ENCODE measurements at places on chromosomes 12 and 14. TPM values are rescaled to one million over a fixed set of nuclear protein-coding genes. Genes with fewer than 3 reads are reported as not detected.

DNA sequence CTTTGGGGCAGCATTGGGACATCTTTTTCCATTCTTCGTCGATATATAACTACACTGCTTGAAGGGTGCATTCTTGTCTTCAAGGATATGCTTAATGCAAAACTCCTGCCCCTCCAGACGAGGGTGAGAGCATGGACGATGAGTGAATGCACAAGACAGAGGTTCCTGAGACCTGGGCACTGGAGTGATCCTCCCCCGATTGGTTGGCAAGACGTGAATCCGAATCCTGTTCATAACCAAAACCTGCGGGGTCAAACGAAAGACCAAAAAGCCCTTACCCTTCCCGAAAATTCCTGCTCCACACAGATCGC is 684 bp downstream of the KANSL2 start:
- H3K4me1 ChIP-seq: peaks cover 53% of the 10 kb centered on the region
- DNase-seq: no peak
- peak overlapping the region; percentile 95 for H3K27ac ChIP-seq
- peaks cover 10% of the 10 kb centered on the region for H3K36me3 ChIP-seq
- H3K4me3 ChIP-seq: peak overlapping the region; percentile 99

GRCh38 chr12:52122904-52123303 is 43.4 kb downstream of the SMIM41 start:
- peaks cover 65% of the 10 kb centered on the region for H3K4me1 ChIP-seq
- no peak overlapping the region for H3K27ac ChIP-seq
- DNase-seq: no peak
- no peaks in the 10 kb centered on the region for H3K27me3 ChIP-seq

GRCh38 chr14:69841656-69842055 is 37.6 kb upstream of the SMOC1 start:
- H3K4me3 ChIP-seq: no peak overlapping the region
- no peak for DNase-seq
- H3K27ac ChIP-seq: no peak overlapping the region
- H3K36me3 ChIP-seq: no peaks in the 10 kb centered on the region
- no peaks in the 10 kb centered on the region for H3K27me3 ChIP-seq

- H3K4me1 ChIP-seq: peaks cover 50% of the 10 kb centered on the region
- no peak overlapping the region for H3K27ac ChIP-seq
- no peak for DNase-seq
- H3K27me3 ChIP-seq: no peaks in the 10 kb centered on the region
- no peak overlapping the region for H3K4me3 ChIP-seq
Measured at GRCh38 chr12:79886917-79887519, 47.9 kb downstream of the PPP1R12A start.

- peaks cover 7% of the 10 kb centered on the region for H3K4me1 ChIP-seq
- DNase-seq: no peak
- H3K4me3 ChIP-seq: no peak overlapping the region
- no peak overlapping the region for H3K27ac ChIP-seq
Measured at GRCh38 chr12:80776706-80777105, 60.0 kb downstream of the MYF5 start.

- no peaks in the 10 kb centered on the region for H3K27me3 ChIP-seq
- DNase-seq: peak; percentile 39
Measured at GRCh38 chr14:35385042-35385839, 19.3 kb downstream of the NFKBIA start.

DNA sequence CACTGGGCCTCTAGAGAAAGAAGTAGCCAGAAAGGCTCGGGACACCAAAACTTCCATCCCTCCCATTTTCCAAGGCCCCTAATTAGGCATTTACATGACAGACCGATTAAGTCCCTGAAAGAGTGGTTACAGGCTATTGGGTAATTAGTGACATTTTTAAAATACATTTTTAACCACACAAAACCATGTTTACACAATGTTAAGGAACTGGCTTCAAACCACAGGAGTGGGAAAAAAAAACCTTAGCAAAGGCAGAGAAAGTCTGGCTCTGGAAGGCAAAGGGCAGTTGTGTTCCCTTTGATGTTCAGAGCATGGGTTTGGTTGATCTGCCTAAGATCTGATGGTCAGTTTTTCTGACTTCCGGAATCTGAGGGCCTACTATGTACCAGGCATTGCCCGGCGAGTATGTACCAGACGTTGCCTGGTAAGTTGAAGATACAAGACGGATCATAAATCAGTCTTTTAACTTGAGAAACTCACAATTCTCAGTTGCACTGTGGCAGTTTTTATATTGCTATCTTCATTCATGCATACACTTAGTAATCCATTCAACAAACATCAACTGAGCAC is 576.5 kb downstream of the MED13L start:
- H3K27me3 ChIP-seq: no peaks in the 10 kb centered on the region
- DNase-seq: no peak
- H3K27ac ChIP-seq: no peak overlapping the region
- no peaks in the 10 kb centered on the region for H3K36me3 ChIP-seq
- no peak overlapping the region for H3K4me3 ChIP-seq

ESPL1 gene
- total RNA-seq: 1.5 TPM

DNA sequence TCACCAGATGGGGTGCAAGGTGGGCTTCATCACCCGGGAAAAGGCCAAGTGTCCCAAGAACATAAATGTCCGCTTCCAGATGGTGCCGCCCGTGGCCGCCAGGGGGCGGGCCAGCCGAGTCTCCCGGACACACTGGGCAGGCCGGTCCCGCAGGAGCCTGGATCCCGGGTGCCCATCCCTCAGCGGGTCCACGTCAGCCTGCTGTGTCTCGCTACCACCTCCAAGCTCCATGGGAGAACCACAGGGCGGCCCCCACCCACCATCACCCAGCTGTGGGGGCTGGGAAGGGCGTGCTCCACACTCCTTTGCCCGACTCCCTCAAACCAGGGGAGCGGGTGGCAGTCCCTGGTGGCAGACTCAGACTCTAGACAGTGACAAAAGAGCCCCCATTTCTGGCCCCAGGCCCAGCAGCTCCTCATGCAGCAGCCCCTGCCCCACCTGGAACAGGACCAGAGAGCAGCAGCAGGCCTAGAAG is 22.0 kb upstream of the NUDT14 start:
- H3K27ac ChIP-seq: no peak overlapping the region
- H3K4me1 ChIP-seq: peaks cover 77% of the 10 kb centered on the region
- peak; percentile 77 for DNase-seq
- no peaks in the 10 kb centered on the region for H3K36me3 ChIP-seq
- no peaks in the 10 kb centered on the region for H3K27me3 ChIP-seq

DNA sequence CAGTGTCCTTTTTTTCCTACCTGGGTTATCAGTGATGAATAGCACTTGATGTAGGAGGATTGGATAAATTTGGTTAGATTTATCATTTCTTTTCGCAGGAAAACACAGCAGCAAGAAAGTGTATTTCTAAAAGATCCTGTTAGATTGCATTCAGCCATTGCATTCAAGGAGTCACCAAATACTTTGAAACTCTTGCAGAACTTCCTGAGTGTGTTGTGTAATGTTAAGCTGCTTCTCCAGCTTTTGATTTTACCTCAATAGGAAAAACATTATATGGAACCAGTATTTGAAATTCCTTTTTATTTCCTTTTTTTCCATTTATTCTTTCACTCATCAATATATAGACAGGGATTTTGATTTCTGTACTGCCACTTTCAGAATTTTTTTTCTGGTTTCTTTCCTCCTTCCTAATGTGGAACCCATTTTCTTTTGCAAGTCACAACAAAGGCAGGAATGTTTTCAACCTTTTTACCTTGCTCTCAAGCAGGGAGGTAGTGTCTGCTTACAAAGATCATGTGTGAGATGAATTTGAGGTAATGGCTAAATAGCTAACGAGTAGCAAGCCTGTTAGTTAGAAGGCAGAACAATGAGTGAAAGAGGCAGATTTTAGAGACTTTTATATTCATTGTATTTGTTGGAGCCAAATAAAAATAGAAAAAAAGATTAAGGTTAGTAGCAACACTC is 56.2 kb downstream of the PPHLN1 start:
- H3K36me3 ChIP-seq: no peaks in the 10 kb centered on the region
- H3K27ac ChIP-seq: no peak overlapping the region
- H3K4me3 ChIP-seq: no peak overlapping the region
- H3K4me1 ChIP-seq: peaks cover 3% of the 10 kb centered on the region
- no peaks in the 10 kb centered on the region for H3K27me3 ChIP-seq

DNA sequence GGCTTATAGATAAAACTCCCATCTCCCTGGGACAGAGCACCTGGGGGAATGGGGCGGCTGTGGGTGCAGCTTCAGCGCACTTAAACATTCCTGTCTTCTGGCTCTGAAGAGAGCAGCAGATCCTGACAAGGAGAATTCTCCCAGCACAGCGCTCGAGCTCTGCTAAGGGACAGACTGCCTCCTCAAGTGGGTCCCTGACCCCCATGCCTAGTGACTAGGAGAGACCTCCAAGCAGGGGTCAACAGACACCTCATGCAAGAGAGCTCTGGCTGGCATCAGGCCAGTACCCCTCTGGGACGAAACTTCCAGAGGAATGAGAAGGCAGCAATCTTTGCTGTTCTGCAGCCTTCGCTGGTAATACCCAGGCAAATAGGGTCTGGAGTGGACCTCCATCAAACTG is 28.1 kb upstream of the CD163L1 start:
- no peaks in the 10 kb centered on the region for H3K36me3 ChIP-seq
- H3K27me3 ChIP-seq: no peaks in the 10 kb centered on the region
- H3K4me1 ChIP-seq: no peaks in the 10 kb centered on the region
- H3K27ac ChIP-seq: no peak overlapping the region
- H3K4me3 ChIP-seq: no peak overlapping the region

P3H3 gene
- 8.6 TPM for total RNA-seq

C12orf54 gene
- total RNA-seq: not detected

- H3K4me3 ChIP-seq: no peak overlapping the region
- no peaks in the 10 kb centered on the region for H3K36me3 ChIP-seq
- no peak overlapping the region for H3K27ac ChIP-seq
- H3K27me3 ChIP-seq: no peaks in the 10 kb centered on the region
Measured at GRCh38 chr12:53326460-53327185, 5.2 kb upstream of the AAAS start.

DNA sequence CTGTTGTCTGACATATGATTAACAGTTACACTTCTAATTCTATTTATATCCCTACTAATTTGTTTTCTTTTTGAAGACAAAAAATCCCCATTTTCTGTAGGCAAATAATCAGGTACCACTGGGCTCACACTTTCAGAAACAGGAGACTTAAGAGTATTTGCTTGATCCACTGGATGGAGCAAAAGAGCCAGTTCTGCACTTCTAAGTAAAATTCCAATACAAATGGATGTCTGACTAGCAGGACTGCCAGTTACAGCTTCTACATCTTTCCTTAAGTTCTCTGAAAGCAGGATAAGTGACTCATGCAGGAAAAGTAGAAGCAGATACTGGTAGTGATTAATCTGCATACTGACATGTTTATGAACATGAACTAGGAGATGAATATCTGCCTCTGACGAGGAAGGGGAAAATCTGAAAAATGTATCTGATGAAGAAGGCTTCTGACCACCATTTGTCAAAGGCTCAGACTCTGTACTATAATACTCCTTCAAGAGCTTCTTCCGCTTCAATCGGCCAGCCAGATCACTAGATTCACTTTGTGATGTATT is 73.8 kb upstream of the ANKS1B start:
- no peak for DNase-seq

GRCh38 chr14:29216268-29217232 is 450.0 kb downstream of the FOXG1 start:
- no peaks in the 10 kb centered on the region for H3K27me3 ChIP-seq
- H3K4me1 ChIP-seq: no peaks in the 10 kb centered on the region
- no peak for DNase-seq
- H3K27ac ChIP-seq: no peak overlapping the region

- no peak overlapping the region for H3K4me3 ChIP-seq
- H3K4me1 ChIP-seq: no peaks in the 10 kb centered on the region
- H3K27ac ChIP-seq: no peak overlapping the region
Measured at GRCh38 chr12:91327131-91327530, 144.5 kb upstream of the DCN start.

IFI27 gene
- total RNA-seq: 407 TPM

DNA sequence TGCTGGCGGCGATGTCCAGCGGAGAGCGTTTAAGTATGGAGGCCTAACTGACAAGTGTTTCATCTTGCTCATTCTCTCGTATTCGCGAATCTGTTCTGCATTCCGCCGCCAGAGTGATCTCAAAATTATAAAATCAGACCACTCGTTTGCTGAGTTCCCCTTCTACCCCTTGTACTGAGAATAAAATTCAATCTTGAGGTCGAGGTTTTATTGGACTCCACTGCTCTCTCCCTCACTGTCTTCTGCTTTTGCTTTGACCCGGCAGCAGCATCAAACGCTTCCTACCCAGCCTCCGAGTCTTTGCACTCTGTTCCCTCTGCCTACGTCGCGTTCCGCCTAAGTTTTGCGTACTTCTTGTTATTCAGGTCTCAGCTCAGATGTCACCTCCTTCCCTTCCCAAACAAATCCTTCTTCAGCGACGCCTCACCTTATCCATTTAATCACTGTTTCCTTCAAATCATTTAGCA is 462 bp downstream of the KNTC1 start:
- H3K4me3 ChIP-seq: peak overlapping the region; percentile 66
- no peaks in the 10 kb centered on the region for H3K27me3 ChIP-seq
- no peak for DNase-seq
- H3K27ac ChIP-seq: peak overlapping the region; percentile 99
- peaks cover 4% of the 10 kb centered on the region for H3K36me3 ChIP-seq
- peaks cover 40% of the 10 kb centered on the region for H3K4me1 ChIP-seq

OVCH1 gene
- 3.1 TPM for total RNA-seq

DNA sequence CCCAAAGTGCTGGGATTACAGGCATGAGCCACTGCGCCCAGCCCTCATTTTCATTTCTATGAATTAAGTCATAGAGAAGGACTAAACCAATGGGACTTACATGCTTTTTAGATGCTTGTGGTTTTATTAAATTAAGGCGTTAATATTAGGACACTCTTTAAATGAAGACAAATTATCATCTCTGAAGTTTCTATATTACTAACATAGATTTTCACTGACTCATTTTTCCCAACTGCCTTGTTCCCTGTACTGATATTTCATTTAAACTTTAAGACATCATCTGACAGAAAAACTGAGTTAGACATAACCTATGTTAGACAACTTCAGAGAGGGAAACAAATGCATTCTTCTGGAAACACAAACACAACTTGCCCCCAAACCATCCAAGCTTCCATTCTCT is 99.8 kb downstream of the BTG1 start:
- H3K36me3 ChIP-seq: no peaks in the 10 kb centered on the region
- no peaks in the 10 kb centered on the region for H3K4me1 ChIP-seq
- H3K27ac ChIP-seq: no peak overlapping the region
- no peak overlapping the region for H3K4me3 ChIP-seq
- no peaks in the 10 kb centered on the region for H3K27me3 ChIP-seq

DNA sequence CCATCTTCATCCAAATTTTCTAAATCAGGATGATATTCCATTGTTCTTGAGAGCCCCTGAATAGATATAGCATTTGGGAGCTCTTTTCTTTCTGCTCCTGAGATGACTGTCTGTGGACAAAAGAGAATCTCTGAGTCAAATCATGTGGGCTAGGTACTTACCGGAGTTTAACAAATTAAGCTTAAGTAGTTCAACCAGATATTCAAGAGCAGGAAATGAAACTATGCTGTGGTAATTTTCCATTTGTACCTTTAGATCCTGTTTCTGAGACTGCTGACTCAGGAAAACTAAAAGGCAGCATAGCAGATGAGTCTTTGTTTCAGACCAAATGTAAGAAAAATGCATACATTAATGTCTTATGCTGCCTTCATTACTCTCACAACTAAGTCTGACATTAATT is at the start of gene CLEC7A:
Gene CLEC7A, minus strand, starts transcription at position 158 of the 400 bp plus-strand sequence. Its CDS starts 117 bp downstream, at position 41.
- H3K4me1 ChIP-seq: peaks cover 7% of the 10 kb centered on the region
- no peak for DNase-seq
- H3K36me3 ChIP-seq: no peaks in the 10 kb centered on the region
- peak within 1 kb of the TSS; percentile 78 for H3K27ac ChIP-seq
- H3K4me3 ChIP-seq: peak within 1 kb of the TSS; percentile 26

GRCh38 chr14:51442513-51443175 is 202.6 kb downstream of the TMX1 start:
- no peaks in the 10 kb centered on the region for H3K36me3 ChIP-seq
- H3K4me3 ChIP-seq: no peak overlapping the region
- H3K4me1 ChIP-seq: no peaks in the 10 kb centered on the region
- no peak overlapping the region for H3K27ac ChIP-seq
- H3K27me3 ChIP-seq: no peaks in the 10 kb centered on the region

Measured in upper lobe of left lung (tissue), 6 donors.